ENCODE measurements at places on chromosomes 1 and 21.
A peak's percentile ranks its signal among the peaks of the same experiment; 100 is the strongest.

GRCh38 chr21:45849651-45850050 is 131.9 kb upstream of the COL6A1 start:
- DNase-seq: no peak

- DNase-seq: no peak
These were observed 19.1 kb downstream of the DMBX1 start for GRCh38 chr1:46508757-46509156.

GRCh38 chr1:10051656-10052055 is 18.9 kb downstream of the UBE4B start:
- no peak for DNase-seq

DNA sequence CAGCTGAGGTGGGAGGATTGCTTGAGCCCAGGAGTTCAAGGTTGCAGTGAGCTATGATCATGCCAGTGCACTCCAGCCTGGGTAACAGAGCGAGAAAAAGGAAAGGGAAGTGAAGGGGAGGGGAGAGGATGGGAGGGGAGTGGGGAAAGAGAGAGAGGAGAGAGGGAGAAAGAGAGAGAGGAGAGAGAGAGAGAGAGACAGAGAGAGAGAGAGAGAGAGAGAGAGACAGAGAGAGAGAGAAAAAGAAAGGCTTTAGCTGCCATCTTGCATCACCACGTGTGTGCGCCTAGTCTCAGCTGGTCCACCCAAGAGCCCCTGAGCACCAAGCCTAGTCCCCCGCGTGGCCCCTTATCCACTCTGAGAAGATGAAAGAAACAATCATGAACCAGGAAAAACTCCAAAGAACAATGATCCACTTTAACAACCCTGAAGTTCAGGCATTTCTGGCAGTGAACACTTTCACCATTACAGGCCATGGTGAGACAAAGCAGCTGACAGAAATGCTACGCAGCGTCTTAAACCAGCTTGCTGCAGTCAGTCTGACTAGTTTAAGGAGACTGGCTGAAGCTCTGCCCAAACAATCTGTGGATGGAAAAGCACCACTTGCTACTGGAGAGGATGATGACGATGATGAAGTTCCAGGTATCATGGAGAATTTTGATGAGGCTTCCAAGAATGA is 115.5 kb upstream of the CDC42BPA start:
- DNase-seq: no peak

DNA sequence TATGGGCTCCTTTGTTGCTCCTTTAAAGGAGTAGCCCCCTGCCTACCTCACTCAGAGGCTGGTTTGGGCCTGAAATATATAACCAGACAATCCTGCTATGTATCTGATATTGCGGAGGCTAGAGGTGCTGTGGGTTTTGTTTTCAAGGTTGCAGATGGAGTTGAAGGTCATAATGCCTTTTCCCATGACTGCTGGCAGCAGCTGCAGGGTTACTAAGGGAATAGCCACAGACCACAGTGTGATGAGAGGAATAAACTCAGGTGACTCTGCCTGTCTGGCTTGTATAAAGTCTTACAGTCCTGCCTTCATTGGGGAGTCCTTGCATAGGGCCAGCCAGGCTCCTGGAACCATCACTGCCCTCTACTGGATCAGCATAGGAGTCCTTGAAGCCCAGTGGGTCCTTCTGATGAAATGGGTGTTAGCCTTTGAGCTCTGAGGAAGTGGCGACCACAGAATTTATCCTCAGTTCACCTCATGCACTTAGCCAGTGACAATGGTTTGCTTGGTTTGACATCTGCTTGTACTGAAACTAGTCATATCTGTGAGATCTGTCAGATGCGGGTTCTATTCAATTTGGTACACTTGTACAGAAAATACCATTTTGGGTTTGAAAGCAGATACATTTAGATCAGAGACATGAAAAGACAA is 174.4 kb upstream of the HMCN1 start:
- no peak for DNase-seq

DNA sequence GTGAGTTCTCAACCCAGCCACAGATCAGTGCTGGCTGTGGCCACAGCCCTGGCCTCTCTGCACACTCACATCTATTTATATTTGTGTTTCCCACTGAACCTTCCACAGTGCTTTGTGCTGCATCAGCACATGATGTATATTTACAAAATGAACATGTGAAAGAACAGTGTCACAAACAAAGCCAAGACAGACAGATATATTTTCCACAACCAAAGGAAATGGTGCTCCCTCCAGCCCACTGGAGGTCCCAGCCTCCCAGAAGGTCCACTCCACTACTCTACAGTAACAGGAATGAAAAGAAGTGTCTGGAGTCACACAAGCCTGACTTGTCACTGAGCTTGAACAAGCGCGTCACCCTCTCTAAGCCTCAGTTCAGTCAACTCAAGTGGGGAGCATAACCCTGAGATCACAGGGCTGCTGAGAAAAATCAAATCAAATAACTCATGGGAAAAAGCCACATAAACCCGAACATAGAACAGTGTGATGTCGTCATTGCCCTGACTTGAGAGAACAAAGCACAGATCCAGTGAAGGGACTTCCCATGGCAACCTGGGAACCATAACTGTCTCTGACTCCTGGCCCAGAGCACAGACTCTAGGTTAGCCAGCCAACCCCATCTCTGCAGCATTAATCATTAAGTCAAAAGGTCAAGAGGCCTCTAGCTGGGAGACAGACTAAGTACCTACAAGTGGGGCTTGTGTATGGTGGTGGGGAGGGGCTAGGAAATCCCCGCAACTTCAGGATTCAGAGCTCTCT is 121.2 kb downstream of the TRABD2B start:
- no peak for DNase-seq

GRCh38 chr1:14082331-14082730 is 382.3 kb downstream of the PRDM2 start:
- DNase-seq: no peak

DNA sequence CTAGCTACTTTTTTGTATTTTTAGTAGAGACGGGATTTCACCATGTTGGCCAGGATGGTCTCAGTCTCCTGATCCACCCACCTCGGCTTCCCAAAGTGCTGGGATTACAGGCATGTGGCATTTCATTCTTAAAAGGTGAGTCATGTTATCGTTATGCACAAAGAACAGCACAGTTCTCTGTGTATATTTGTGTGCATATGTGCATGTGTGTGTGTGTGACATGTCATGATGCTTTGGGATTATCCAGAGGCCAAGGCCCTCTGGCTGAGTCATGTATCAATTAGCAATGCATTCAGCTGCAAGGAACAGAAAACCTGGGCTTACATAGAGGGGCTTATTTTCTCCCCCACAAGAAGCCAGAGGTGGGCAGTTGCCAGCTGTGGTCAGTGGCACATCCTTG is 301.7 kb upstream of the KAZN start:
- DNase-seq: no peak

- no peak for DNase-seq
These were observed 73.1 kb upstream of the SCCPDH start for GRCh38 chr1:246651012-246651695.

DNA sequence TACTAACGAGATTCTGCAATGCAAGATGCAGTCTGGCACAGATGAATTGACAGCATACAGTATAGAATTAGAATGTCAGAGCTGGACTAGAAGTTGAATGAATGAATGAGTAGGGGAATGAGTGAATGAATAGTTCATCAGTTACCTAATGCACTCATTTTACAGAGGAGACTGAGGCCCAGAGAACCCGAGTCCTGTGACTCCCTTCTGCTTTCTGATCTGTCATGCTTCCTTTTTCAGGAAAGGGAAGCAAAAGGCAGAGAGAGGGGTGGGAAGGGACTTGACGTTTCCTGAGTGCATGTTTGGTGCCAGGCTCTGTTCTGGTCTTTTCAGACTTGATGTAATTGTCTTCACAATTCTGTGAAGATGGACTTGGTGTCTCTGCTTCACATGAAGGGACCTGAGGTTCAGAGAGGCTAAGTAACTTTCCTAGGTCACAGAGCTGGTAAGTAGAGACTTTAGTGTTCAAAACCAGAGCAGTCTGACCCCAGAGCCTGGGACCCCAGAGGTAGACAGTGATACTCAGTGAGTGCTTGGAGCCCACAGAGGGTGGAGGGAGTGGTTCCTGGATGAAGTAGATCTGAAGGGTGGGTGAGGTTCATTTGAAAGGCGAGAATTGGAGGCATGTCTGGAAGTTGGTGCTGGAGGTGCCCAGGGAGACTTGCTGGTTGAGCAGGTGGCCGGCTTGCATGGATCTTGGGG is 8.0 kb upstream of the MEX3A start:
- no peak for DNase-seq

- DNase-seq: peak; percentile 76
These were observed 30.9 kb downstream of the PRDM2 start for GRCh38 chr1:13730751-13731482.

- no peak for DNase-seq
These were observed 6.4 kb downstream of the ACTN2 start for GRCh38 chr1:236692742-236693141.

- no peak for DNase-seq
These were observed 212.2 kb upstream of the RAB4A start for GRCh38 chr1:229058729-229059128.

- no peak for DNase-seq
These were observed 27.3 kb upstream of the ZNF496 start for GRCh38 chr1:247358920-247359319.

DNA sequence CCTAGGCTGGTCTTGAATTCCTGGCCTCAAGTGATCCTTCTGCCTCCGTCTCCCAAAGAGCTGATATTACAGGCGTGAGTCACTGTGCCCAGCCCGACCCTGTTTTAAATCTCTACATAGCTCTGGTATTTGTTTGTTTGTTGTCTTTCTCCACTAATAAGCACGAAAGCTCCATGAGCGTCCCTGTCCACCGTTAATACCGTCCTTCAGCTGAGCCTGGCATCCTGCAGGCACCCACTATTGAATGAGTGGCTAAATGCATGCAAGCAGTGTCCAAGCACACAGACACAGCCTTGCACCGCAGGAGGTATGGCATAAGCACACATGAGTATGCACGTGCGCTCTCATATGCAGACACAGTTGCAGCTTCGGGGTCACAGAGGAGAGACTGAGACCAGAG is 4.5 kb upstream of the COL16A1 start:
- DNase-seq: no peak

DNA sequence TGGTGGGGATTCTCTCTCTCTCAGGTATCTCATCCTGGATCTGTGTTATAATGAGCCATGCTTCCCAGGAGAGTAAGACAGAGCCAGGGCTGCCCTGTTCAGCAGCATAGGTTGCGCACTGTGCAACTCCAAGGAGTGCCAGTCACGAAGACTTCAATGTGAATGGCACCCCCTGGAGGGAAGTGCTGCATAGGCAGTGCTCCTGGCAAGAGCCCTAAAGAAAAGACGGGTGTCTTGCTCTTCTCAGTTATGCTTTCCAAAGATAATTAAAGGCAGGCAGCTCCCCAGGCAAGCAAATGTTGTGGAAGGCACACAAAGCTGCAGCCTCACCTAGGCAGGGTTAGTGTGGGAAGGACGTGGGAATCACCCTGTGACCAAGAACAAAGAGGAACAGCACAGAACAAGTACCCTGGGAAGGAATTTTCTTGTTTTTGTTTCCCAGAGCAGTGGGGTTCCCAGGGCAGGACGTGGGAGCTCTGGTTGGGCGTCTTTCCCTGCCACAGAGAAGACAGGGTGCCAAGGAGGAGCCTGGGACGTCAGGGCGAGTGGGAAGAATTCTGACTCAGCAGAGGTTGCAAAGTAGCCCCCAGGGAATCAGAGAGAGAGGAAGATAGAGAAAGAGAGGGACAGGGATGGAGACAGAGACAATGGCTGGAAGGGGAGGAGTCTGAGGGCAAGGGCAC is 120.9 kb downstream of the KCNN3 start:
- DNase-seq: no peak

DNA sequence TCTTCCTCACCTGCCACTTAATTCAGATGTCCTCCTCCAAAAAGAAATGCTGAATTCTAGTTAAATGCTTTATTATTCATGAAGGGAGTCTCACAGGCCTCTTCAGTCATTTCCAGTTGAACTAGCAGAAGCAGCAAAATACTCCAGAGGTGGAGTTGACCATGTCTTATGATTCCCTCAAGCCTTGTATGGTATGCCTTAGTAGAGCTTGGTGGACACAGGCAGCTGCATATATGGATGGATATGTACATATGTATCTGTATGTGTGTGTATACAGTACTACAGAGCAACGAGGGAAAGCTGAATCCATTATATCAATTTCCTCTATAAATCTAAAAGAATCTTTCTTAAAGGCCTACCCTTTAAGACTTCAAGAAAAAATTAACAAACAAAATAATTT is 83.6 kb upstream of the HP1BP3 start:
- no peak for DNase-seq

DNA sequence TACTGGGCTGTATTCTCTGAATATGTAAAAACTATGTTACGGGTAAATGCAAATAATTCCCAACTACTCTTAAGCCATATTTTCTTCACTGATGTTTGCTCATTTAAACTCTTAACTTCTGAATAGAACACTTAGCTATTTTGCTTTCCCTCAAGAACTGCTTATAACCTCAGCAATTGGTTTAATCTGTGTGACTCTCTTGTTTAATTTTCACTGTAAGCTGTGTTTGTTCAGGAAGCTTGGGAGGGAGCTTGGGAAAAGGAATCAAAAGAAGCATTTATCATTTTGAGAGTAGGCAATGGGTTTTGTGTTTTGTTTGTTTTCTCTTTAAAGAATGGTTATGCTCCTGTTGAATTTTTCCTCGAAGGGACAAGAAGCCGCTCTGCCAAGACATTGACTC is 24.4 kb downstream of the GNPAT start:
- DNase-seq: no peak

- no peak for DNase-seq
These were observed 23.0 kb upstream of the PRSS38 start for GRCh38 chr1:227792216-227793078.

DNA sequence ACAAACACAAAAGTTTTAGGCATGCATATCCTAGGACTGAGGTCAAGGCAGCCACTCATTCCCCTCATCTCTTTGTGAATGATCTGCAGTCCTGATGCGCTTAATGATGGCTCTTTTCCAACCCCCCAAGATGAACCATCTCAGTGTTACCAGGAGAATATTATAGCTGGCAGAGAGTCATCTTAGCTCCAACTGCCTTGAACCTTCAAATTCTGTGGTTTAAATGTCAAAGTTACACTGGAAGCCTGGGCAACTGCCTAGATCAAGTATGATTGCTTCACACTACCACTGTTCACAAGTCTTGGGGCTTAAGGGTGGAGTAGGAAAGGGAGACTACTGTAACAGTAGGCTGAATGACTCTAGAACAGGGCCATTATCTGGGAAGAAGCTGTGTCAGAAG is 8.0 kb upstream of the MYBPHL start:
- DNase-seq: no peak

GRCh38 chr1:226327761-226328162 is 18.8 kb upstream of the LIN9 start:
- DNase-seq: no peak

DNA sequence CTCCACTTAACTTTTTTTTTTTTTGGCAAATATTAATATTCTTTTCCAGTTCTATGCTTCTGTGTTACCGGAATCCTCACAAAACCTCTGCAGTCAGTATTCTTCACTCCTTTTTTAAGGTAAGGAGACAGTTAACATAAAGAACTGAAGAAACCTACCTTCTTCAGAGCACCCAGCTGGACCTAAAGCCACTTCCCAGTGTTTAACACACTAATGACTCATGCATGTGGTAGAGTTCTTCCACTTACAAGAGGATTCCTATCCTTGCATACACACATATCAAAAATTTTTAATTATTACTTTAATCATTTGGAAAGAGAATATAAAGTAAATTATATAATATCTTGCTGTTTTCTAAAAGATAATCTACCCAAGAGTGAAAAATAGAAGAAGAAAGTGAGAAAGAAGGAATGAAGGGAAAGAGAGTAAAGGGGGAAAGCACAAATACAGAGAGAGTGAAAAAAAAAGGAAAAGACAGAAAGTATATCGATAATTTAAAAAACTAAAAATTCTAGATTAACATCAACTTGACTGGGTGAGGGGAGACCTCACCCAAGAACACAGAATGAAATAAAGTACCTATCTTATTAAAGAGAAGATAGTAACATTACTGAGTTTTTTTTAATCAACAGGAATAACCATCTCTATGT is 54.9 kb downstream of the ENAH start:
- no peak for DNase-seq

Data from activated CD4-positive, alpha-beta T cell treated with anti-CD3 and anti-CD28 coated beads, Interleukin-2, amount 50 U/mL, for 24 hours (primary cell).